ENCODE measurements at places on chromosomes 12 and 14.

DNA sequence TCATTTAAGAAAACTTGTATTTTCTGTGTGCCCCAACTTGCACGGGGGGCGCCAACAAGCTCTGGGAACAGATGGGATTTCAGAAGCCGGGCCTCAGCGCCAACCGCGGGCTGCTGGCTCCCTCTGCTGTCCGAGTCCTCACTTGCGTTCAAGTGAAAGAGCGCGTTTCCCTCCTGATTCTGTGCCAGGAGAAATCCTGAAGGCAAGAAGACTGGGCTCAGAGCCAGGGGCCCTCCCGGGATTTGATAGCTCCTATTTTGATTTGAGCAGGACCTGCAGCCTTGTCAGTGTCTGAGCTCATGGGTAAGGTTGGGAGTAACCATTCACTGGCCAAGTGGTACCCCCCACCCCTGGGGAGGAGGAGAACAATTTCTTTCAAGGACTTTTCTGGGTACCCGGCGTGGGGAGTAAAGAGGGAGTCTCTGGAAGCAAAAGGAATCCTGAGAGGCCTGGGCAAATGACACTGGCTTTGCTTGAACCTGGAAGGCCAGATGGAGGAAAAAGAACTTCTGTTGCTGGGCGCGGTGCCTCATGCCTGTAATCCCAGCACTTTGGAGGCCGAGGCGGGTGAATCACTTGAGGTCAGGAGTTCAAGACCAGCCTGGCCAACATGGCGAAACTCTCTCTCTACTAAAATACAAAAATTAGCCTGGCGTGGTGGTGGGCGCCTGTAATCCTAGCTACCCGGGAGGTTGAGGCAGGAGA lies 179.0 kb upstream of the RGS6 start:
- DNase-seq = no peak

DNA sequence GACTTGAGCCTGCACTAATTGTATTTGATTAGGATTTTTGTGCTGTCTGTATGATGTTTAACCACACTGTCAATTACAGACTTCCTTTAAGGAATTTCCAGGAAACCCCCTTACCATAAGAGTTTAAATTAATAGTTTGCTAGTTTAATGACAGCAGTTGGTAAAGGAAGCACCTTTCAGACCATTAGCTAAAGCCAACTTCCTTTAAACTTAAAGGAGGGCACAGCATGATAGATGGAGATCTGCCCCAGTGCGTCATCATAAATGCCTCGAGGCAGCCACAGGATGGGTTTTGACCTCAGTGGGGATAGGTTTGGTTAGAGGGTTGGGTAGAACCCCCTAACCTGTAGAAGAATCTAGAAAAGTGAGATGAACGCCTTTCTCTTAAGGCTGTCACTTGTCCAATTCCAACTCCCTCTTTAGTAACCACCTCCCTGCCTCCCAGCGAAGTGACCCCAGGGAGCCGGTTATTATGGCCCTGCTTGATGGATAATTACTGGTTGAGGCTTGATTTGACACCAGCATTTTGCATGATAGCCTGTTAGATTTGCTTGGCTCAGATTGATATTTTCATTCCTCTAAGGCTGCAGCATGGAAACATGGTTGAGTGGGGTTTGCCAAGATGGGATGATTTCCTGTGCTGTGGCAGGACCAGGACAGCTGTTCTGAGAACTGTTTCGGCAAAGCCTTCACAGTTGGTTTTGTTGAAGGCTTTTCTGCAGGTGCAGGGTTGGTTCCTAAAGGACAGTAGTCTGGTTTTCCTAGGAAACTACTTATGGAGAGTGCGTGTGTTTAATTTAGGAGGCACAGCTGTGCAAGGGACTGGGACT lies 62.7 kb downstream of the CHST11 start:
- DNase-seq = no peak

GRCh38 chr12:114480337-114481199 lies 74.6 kb upstream of the TBX5 start:
- DNase-seq = no peak

DNA sequence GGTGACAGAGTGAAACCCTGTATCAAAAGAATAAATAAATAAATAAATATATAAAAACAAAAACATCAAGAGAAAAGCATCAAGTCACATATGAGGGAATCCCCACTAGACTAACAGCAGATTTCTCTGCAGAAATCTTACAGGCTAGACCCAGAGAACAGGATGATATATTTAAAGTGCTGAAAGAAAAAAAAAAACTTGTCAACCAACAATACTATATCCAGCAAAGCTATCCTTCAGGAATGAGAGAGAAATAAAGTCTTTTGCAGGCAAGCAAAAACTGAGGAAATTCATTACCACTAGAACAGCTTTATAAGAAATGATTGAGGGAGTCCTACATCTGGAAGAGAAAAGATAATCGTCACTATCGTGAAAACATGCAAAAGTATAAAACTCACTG lies 6.4 kb upstream of the SFSWAP start:
- no peak for DNase-seq

DNA sequence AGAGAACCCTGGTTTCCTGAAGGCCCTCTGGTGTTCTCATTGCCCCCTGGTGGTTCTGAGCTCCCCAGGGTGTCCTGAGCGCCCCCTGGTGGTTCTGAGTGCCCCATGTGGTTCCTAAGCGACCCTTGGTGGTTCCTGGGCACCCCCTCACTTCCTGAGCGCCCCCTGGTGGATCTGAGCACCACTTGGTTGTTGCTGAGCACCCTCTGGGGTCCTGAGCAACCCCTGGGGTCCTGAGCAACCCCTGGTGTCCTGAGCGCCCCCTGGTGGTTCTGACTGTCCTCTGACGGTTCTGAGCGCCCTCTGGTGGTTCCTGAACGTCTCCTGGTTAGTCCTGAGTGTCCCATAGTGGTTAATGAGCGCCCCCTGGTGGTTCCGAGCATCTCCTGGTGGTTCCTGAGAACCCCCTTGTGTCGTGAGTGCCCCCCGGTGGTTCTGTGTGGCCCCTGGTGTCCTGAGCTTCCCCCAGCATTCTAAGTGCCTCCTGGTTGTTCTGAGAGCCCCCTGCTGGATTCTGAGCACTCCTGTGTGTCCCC lies 568.3 kb downstream of the TMEM121 start:
- DNase-seq = no peak

- DNase-seq = no peak
Observed at GRCh38 chr12:100254876-100255275, 12.0 kb downstream of the DEPDC4 start.

DNA sequence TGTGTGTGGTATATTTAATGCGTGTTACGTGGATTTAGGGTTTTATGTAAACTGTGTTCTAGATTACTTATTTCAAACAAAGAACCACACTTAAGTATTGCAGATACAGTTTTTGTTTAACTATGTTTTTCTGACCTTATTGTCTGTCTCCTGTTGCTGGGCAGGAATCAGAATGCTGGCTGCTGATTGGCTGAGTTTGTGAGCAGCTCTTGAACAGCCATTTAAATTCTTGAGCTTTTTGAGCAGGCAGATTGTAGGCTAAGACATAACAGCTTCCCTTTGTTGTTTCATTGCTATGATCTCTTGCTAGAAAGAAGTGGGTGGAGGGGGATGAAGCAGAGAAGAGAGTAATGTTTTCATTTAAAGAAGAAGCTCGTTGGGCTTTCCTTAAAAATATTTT lies 52.2 kb downstream of the ATF7IP start:
- no peak for DNase-seq
